ENCODE measurements at places on chromosomes 5 and 9.

GRCh38 chr9:93522736-93523135, 53.6 kb upstream of the PHF2 start:
- no peak for DNase-seq
- no peak overlapping the region for H3K4me3 ChIP-seq

DNA sequence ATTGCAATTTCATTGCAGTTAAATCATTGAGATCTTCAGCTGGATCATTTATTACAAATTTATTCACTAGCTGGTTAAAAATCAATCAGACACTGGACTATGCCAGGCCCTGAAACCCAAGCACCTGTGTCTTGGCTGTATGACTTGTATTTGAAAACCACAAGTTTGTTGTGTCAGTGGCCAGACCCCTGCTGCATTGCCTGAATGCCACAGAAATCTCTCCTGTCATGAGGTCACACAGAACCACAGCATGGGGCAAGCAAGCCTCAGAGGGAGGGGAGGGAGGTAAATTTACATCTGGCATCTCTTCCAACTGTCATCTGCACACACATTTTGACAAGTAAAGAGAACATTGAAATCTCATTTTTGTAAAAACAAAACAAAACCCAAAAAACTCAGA, 90.0 kb downstream of the ARRDC3 start:
- H3K4me3 ChIP-seq: no peak overlapping the region
- no peaks in the 10 kb centered on the region for H3K27me3 ChIP-seq
- peak; percentile 83 for DNase-seq
- H3K27ac ChIP-seq: no peak overlapping the region

GRCh38 chr5:75050415-75050814, 1.9 kb downstream of the GCNT4 start:
- no peak overlapping the region for H3K4me3 ChIP-seq
- H3K27me3 ChIP-seq: no peaks in the 10 kb centered on the region
- H3K36me3 ChIP-seq: no peaks in the 10 kb centered on the region

DNA sequence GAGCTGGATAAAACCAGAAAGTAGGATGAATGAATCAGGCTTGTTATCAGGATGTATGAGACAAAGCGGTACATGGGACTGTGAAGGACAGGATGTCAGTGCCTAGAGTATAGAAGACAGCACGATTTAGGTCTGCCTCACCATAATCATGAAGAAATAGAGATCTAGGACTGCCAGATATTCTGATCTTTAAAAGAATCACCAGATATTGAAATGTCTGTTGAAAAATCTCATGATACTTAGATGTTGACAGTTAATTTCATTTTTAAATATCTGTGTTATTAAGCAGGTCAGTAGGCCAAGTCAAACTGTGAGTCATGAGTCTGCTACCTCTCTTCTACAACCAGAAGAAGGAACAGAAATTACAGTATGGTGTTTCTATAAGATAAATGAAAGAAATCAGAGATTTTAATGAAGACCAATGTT, 65.0 kb downstream of the ST8SIA4 start:
- DNase-seq: no peak
- H3K27ac ChIP-seq: no peak overlapping the region
- H3K27me3 ChIP-seq: no peaks in the 10 kb centered on the region
- H3K4me3 ChIP-seq: no peak overlapping the region
- no peaks in the 10 kb centered on the region for H3K36me3 ChIP-seq

DNA sequence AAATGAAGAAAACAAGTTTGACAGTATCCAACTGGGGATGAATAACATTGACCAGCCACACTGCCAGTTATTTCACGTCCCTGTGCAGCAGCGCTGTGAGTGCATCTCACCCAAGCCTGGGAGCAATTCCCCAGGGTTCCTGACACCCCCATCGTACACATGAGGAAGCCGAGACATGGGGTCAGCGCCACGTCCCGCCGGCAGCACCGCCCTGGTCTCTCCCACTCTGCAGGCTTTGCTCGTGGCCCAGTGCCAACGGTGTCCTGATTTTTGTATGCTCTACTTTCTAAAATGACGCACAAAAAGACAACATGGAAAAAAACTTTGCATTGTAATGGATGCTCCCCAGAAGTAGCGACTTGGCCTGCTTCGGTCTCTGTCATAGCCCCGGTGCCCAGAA, 14.3 kb downstream of the GTF3C5 start:
- H3K4me3 ChIP-seq: no peak overlapping the region
- no peaks in the 10 kb centered on the region for H3K27me3 ChIP-seq
- peaks cover 17% of the 10 kb centered on the region for H3K36me3 ChIP-seq
- no peak overlapping the region for H3K27ac ChIP-seq

DNA sequence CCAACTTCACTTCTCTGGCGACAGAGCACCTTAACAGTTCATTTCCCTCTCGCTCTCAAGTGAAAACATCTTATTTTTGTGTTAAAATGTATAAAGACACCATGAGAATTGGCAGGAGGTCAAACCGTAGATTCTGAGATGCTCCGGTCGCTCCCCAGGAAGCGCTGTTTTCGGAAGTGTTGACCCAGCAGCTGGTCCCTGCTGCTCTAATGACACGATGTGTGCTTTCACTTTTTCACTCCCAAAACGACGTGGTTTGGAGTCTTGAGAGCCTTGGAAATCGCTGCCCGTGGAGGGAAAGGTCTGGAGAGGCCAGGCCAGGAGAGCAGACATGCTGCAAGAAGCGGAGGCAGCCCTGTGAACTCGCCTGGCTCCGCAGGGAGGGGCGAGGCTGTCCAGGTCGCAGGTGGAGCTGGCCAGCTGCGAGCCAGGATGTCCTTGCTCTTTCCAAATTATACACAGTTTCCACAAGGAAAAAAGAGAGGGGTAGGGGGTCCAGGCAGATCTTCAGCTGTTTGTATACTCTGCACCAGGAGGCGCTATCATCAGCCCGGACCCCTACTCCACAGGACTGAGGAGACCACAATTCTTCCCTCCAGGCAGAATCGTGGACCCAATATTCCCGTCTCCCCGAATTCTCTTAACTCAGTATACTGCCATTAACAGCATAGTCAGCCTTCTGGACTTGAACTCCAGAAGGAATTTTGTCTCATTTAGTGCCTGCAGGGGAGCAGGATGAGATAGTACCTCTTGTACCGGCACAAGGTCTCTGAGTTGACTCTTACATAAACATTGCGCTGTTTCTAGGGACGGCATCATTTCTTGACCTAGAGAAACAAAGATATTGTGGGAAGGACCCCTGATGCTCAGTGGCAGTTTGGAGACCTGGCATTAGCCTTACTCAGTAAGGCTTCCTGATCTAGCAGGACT, 248.6 kb upstream of the ANKRD55 start:
- no peak overlapping the region for H3K27ac ChIP-seq
- no peaks in the 10 kb centered on the region for H3K27me3 ChIP-seq
- H3K4me1 ChIP-seq: peaks cover 11% of the 10 kb centered on the region
- no peak for DNase-seq
- H3K36me3 ChIP-seq: no peaks in the 10 kb centered on the region

- no peak overlapping the region for H3K4me3 ChIP-seq
- H3K36me3 ChIP-seq: no peaks in the 10 kb centered on the region
- no peak for DNase-seq
- H3K27me3 ChIP-seq: no peaks in the 10 kb centered on the region
- H3K27ac ChIP-seq: no peak overlapping the region
- no peaks in the 10 kb centered on the region for H3K4me1 ChIP-seq
Measured at GRCh38 chr9:91690540-91691249, 259.3 kb downstream of the ROR2 start.

DNA sequence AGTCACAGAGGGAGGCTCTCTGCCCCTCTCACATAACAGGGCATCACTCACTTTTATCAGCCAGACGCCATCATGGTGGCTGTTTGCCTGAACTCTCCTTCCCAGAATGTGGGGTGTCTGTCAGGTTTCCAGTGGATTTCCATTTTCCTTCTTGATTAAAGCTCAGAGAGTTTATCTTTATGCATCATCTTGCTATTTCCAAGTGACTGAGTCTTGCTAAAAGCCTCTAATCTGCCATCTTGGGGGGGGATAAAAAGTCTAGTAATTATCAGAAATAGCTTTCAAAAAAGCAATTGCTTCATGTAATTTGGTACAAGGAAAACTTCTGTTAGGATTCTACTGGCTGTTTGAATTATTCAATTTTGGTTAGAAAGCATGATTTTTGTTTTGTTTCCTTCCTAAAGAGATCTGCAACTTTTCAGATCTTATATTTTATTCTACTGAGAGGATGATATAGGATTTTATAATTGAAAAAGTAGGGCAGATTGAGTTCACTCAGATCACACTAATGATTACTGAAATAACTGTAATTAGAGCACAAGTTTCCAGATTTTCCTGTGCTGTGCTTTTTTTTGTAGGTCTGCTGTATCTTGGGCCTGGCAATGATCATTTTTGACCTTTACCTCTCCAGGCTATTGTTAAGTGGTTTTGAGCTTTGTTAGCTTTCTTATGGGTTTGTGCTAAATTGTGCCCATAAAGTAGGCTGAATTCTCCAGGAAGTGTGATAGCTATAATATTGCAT, 661.5 kb downstream of the TLE4 start:
- no peaks in the 10 kb centered on the region for H3K4me1 ChIP-seq
- no peak overlapping the region for H3K4me3 ChIP-seq
- H3K27me3 ChIP-seq: no peaks in the 10 kb centered on the region
- H3K36me3 ChIP-seq: no peaks in the 10 kb centered on the region
- no peak for DNase-seq

GRCh38 chr5:155402927-155403640, 389.5 kb downstream of the KIF4B start:
- DNase-seq: no peak
- H3K36me3 ChIP-seq: no peaks in the 10 kb centered on the region
- no peaks in the 10 kb centered on the region for H3K27me3 ChIP-seq
- no peak overlapping the region for H3K4me3 ChIP-seq

- no peaks in the 10 kb centered on the region for H3K4me1 ChIP-seq
- H3K27ac ChIP-seq: no peak overlapping the region
- H3K27me3 ChIP-seq: no peaks in the 10 kb centered on the region
- DNase-seq: no peak
Measured at GRCh38 chr9:104209387-104209786, 115.3 kb downstream of the SMC2 start.

DNA sequence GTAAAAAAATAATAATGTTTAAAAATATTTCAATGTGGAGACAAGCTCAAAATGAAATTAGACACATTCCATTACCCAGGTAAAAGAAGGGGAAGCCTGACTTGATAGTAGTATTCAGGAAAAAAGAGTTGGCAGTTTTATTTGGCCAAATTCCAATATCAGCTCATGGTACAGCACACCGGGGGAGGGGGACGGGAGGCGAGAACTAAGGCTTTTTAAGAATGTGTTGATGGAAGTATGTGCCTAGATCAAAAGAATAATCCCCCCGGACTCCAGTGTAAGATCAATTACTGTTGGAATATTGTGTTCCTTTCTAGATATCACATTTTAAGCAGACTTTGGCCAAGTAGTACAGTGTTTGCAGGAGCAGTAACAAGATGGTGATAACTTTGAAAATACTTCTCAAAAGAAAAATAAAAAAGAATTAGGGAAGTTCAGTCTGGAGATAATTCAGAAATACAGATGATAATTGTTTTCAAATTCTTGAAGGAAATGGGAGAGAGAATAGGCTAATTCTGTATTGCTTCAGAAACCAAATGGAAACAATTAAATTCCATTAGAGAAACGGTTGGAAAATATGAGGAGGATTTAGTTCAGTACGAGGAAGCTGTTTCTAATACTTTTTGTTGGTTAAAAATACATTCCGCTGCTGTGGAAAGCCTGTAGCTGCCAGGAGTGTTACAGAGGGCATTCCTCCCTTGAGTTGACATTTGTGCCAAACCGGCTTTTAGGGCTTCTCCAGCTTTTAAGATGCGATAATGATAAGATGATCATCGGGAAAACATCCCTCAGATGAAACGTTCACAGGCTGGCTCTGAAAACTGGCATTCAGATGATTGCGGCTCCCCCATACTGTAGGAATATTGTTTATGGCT, 98.1 kb upstream of the ERBIN start:
- no peak overlapping the region for H3K27ac ChIP-seq
- DNase-seq: peak; percentile 26
- peaks cover 10% of the 10 kb centered on the region for H3K4me1 ChIP-seq
- no peak overlapping the region for H3K4me3 ChIP-seq

- H3K36me3 ChIP-seq: no peaks in the 10 kb centered on the region
- no peak overlapping the region for H3K4me3 ChIP-seq
- H3K4me1 ChIP-seq: peaks cover 2% of the 10 kb centered on the region
- no peak for DNase-seq
- H3K27ac ChIP-seq: no peak overlapping the region
Measured at GRCh38 chr5:69075522-69076179, 18.2 kb upstream of the SLC30A5 start.

- H3K27me3 ChIP-seq: no peaks in the 10 kb centered on the region
- no peak for DNase-seq
- no peak overlapping the region for H3K27ac ChIP-seq
- no peaks in the 10 kb centered on the region for H3K36me3 ChIP-seq
- no peak overlapping the region for H3K4me3 ChIP-seq
Measured at GRCh38 chr5:119373449-119373858, 17.6 kb downstream of the TNFAIP8 start.

DNA sequence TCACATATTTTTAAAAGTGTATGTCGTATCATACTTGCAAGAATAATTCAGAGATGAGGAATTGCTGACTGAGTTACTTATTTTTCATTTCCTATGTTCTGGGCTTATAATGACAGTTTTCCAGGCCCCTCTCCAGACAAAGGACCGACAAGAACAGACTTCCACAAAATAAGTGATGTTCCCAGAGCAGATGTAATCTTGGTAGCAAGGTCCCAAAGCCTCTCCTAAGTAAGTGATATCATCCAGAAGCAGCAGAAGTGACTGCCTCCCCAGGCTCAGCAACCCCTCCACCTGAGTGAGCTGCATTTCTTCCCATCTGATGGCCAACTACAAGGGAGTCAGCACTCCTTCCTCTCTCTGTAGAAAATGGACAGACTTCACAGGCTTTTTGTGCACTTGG, 57.1 kb downstream of the SEMA6A start:
- no peak overlapping the region for H3K4me3 ChIP-seq
- peaks cover 6% of the 10 kb centered on the region for H3K27me3 ChIP-seq
- no peaks in the 10 kb centered on the region for H3K4me1 ChIP-seq
- no peak for DNase-seq

GRCh38 chr9:108811944-108812343, 43.8 kb downstream of the ACTL7B start:
- H3K4me3 ChIP-seq: no peak overlapping the region
- H3K4me1 ChIP-seq: no peaks in the 10 kb centered on the region

GRCh38 chr5:26666371-26666770, 372.0 kb downstream of the CDH9 start:
- H3K4me1 ChIP-seq: no peaks in the 10 kb centered on the region
- no peak overlapping the region for H3K27ac ChIP-seq
- H3K36me3 ChIP-seq: no peaks in the 10 kb centered on the region
- no peaks in the 10 kb centered on the region for H3K27me3 ChIP-seq
- no peak overlapping the region for H3K4me3 ChIP-seq

GRCh38 chr9:33684831-33685230, 110.5 kb upstream of the PRSS3 start:
- no peak overlapping the region for H3K27ac ChIP-seq
- H3K4me1 ChIP-seq: no peaks in the 10 kb centered on the region
- H3K4me3 ChIP-seq: no peak overlapping the region
- DNase-seq: no peak

GRCh38 chr9:133003671-133004090, 25.2 kb downstream of the GFI1B start:
- H3K27me3 ChIP-seq: peaks cover 12% of the 10 kb centered on the region
- no peaks in the 10 kb centered on the region for H3K4me1 ChIP-seq
- no peak overlapping the region for H3K4me3 ChIP-seq
- DNase-seq: no peak

GRCh38 chr9:1538301-1538700, 476.8 kb upstream of the SMARCA2 start:
- no peak overlapping the region for H3K27ac ChIP-seq
- no peak for DNase-seq
- H3K4me3 ChIP-seq: no peak overlapping the region
- no peaks in the 10 kb centered on the region for H3K4me1 ChIP-seq
- H3K36me3 ChIP-seq: no peaks in the 10 kb centered on the region

Data from astrocyte (in vitro differentiated cells and primary cell).